ENCODE measurements at places on chromosomes 3 and 15. TPM values are rescaled to one million over a fixed set of nuclear protein-coding genes. Genes with fewer than 3 reads are reported as not detected.

DNA sequence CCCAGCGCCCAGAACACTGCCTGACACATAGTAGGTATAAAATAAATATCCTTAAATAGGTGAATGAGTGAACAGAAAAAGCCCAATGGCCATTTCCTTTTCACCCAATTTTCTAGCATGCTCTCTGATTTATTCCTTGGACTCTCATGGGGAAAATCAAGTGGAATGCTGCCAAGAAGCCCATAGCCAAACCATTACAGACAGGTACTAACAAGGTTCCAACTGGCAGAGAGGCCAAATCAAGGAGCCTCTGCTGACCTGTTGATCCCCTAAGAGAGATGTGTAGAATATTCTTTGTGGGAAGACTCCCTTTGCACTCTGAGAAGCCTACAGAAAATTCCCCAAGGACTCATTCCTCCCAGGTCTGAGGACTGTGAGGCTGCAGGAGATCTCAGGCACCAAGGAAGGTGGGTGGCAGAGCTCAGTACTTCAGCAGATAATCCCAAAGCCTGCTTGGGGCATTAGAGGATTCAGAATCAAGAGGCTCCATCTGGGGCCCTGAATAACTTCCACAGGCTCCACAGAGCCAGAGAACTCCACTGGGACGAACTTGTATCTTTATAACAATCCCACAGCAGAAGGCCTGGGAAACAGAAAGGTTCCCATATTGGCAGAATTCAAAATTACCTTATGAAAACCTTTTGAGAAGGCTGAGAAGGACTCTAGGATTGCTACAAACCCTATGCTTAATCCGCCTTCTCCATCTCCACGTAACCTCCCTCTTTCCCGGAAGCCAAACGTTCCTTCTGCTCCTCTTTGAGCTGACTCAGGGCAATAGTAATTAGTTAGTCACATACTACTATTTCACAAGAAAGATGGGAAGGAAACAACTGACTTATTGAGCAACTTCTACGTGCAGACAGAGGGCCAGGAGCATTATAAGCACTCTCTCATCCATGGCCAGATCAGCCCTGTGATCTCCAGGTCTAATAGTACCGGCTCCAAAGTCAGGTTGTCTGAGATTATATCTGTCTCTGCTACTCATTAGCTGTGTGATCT lies 34.5 kb downstream of the PRICKLE2 start:
- DNase-seq: no peak

DNA sequence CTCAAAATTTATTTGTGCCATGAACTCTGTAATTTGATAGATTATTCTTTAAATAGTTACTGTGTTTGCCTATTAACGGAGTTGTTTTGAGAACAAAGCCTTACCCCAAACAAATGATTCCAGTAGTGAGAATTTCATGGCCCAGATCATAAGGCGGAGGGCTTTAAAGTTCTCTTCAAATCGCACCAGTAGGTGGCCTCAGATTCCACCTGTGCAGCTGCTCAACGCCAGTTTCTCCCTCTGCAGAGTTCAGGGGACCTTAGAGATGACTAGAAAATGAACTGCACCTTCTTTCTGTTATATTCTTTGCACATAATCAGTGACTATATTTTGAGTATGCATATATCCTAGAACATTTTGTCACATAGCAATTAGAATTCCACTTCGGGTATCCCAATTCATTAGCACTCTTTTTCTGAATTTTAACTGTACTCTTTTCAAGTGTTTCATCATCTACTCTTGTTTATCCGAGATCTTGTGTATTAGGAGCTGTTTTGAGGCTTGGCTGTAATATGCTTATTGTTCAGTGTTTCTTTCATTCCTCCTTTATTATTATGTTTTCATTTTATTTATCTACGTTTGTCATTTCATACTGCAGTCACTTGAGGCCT lies 232.6 kb upstream of the CHRM5 start:
- no peak for DNase-seq

DNA sequence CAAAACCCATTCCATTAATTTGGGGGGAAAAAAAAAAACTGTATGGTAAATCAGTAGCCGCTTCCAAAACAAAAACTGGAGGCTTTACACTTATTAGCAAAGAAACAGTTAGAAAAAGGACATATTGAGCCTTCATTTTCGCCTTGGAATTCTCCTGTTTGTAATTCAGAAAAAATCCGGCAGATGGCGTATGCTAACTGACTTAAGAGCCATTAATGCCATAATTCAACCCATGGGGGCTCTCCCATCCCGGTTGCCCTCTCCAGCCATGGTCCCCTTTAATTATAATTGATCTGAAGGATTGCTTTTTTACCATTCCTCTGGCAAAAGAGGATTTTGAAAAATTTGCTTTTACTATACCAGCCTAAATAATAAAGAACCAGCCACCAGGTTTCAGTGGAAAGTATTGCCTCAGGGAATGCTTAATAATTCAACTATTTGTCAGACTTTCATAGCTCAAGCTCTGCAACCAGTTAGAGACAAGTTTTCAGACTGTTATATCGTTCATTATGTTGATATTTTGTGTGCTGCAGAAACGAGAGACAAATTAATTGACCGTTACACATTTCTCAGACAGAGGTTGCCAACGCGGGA lies 9.4 kb upstream of the RPL24 start:
- no peak for DNase-seq

GRCh38 chr15:23912191-23912590 lies 225.1 kb upstream of the NDN start:
- no peak for DNase-seq

DNA sequence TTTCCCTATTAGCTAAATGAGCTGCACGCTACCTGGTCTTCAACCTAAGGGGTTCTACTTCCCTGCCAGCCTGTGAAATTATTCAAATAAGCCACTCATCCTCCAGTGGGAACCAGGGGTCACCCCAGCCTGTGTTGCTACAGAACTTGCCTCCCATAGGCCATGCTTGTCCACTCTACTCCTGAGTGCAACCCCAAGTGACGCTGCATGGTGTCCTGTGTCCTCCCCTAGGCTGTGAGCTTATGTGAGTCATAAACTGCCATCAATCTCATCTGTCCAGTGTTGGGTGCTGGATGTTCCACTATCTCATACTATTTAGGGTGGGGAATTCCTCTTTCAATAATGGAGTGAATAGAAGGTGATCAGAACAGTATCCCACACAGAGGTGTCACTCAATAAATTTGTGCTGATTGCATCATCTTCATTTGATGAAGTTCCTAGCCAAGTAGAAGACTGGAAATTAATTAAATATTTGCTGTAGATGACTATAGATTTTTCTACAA lies 49.8 kb upstream of the SSR3 start:
- DNase-seq: no peak

The CFAP161 gene
- not detected for total RNA-seq

GRCh38 chr3:171250444-171250843 lies 209.8 kb downstream of the TNIK start:
- DNase-seq: no peak

DNA sequence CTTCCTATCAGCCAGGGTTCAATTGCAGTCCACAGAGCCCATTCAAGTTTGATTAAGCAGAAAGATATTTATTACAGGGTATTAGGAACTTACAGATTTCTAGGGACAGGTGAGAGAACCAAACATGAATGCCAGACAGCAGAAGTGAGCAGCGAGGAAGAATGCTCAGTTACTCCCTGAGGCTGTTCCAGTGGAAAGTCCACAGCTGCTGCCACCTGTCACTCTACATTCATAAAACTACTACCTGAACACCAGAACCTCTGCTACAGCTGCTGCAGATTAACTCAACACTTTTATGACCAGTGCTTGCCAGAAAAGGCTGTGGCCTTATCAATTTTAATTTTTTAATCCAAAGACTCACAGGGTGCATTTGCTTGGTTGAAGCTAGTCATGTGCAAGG lies 325.4 kb upstream of the ONECUT1 start:
- DNase-seq: no peak

The MOBP gene
- total RNA-seq: not detected

The NTRK3 gene
- 1.9 TPM for total RNA-seq

DNA sequence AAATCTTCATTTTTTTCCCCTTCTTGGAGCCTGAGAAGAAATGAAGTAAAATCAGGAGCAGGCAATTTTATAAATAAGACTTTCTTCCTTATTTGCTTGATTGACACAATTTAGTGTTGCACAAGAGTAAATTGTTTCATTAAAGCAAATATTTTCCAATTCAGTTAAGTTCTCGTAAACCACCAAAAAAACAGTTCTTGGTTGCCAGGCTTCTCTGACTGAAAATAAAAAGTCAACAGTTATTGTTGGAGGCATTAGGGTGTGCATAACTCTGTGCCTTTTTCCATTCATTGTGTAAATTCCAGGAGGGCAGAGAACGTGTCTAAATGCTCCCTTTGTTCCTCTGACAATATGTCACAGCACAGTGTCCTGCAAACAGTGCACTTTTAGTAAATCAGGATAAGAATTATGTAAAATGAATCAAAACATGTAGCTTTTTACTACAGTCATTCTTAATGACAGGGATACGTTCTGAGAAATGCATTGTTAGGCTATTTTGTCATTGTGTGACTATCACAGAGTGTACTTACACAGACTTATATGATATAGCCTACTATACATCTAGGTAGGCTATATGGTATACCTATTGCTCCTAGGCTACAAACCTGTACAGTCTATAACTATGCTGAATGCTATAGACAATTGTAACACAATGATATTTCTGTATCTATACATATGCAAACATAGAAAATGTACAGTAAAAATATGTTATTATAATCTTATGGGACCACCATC lies at the start of gene CP:
Gene CP, minus strand, starts transcription at position 47 of the 735 bp plus-strand sequence. Its CDS starts 37 bp downstream, at position 10.
- DNase-seq: no peak

DNA sequence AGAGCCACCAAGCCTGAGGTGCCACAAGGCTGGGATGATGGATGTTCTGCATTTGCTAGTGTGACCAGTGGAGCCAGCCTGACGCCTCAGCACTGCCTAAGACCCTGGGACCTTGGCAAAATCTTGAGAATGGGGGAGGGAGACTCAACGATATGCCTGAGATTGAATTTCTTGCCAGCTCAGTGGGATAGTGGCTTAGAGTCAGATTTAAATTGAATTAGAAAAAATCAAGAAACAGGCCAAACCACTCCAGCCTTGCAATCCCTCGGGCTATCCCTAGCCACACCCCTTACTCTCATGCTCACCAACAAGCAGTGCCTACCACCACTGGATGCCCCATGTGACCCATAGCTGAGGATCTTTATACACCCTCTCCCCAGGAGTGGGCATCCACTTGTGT lies 18.7 kb upstream of the PDE8A start:
- DNase-seq: no peak

The CTXN2 gene
- total RNA-seq: not detected

GRCh38 chr3:132681421-132681820 lies 21.3 kb downstream of the UBA5 start:
- DNase-seq: no peak

DNA sequence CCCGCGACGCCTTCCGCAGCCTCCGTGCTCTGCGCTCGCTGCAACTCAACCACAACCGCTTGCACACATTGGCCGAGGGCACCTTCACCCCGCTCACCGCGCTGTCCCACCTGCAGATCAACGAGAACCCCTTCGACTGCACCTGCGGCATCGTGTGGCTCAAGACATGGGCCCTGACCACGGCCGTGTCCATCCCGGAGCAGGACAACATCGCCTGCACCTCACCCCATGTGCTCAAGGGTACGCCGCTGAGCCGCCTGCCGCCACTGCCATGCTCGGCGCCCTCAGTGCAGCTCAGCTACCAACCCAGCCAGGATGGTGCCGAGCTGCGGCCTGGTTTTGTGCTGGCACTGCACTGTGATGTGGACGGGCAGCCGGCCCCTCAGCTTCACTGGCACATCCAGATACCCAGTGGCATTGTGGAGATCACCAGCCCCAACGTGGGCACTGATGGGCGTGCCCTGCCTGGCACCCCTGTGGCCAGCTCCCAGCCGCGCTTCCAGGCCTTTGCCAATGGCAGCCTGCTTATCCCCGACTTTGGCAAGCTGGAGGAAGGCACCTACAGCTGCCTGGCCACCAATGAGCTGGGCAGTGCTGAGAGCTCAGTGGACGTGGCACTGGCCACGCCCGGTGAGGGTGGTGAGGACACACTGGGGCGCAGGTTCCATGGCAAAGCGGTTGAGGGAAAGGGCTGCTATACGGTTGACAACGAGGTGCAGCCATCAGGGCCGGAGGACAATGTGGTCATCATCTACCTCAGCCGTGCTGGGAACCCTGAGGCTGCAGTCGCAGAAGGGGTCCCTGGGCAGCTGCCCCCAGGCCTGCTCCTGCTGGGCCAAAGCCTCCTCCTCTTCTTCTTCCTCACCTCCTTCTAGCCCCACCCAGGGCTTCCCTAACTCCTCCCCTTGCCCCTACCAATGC lies 2.0 kb downstream of the ISLR start:
- peak; percentile 63 for DNase-seq

DNA sequence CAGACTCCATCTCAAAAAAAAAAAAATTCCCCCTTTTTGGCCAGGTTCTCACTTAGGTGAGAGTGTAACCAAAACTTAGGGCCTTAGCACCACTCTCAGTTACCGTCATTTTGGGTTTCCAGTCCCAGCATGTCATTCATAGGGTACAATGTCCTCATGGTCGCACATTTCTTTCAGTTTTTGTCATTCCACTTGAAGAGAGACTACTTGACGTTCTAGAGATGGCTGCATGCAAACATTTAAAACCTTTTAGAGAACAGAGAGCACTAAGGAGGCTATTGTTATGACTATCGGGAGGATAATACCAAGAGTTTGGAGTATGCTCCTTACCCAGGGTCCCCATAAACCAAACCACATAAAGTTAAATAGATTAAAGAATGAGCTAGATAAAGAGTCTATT lies 37.9 kb upstream of the THUMPD3 start:
- no peak for DNase-seq

The TRIM42 gene
- total RNA-seq: not detected

The NEIL1 gene
- total RNA-seq: 33.1 TPM

GRCh38 chr15:70376929-70377691 lies 279.4 kb upstream of the TLE3 start:
- no peak for DNase-seq

The IL5RA gene
- total RNA-seq: 0.60 TPM

DNA sequence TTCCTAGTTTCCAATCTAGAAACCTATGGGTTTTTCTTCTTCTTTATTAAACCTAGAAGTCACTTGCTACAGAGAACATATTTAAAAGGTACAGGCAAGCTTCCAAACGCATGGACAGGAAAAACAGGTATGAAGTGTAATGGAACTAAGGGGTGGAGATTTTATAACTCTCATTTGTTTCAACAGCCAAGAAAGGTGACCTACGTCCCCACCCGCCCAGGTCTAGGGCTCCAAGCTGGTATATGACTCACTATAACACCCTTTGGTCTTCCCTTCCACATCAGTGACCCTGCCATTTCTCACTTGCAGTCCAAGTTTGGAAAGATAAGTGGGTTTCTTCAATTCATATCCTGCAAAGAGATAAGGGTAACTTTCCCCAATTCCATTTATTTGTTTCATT lies 6.0 kb upstream of the LIPH start:
- peak; percentile 14 for DNase-seq

- DNase-seq: no peak
These were observed 300.5 kb upstream of the MME start for GRCh38 chr3:154779571-154779970.

The CNTN3 gene
- 4.2 TPM for total RNA-seq

GRCh38 chr3:164806188-164806587 lies 272.1 kb downstream of the SI start:
- DNase-seq: no peak

DNA sequence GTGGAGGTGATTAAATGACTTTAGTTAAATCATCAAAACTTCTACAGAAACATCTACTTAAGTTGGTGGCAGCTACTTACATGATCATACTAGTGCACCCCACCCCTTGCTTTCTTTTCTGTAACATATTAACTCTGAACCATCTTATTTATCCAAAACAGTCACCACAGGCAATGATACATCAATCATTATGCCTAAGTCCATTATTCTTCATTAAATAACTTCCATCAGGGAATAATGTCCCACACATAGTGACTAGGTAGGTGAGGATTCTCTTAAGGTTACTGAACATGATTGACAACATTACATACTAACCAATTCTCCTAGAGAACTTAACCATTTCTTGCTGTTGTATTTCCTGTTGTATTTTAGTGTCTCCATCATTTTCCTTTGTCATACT lies 210.2 kb downstream of the NR1D2 start:
- no peak for DNase-seq

Measured in spleen (tissue), 13 donors.